ENCODE measurements at places on chromosomes 12 and 14. TPM values are rescaled to one million over a fixed set of nuclear protein-coding genes. Genes with fewer than 3 reads are reported as not detected.

- H3K4me3 ChIP-seq = no peak overlapping the region
- H3K4me1 ChIP-seq = peaks cover 12% of the 10 kb centered on the region
- no peaks in the 10 kb centered on the region for H3K36me3 ChIP-seq
- peaks cover 43% of the 10 kb centered on the region for H3K27me3 ChIP-seq
- DNase-seq = no peak
- H3K27ac ChIP-seq = no peak overlapping the region
Measured at GRCh38 chr14:99262977-99263448, 9.0 kb downstream of the BCL11B start.

DNA sequence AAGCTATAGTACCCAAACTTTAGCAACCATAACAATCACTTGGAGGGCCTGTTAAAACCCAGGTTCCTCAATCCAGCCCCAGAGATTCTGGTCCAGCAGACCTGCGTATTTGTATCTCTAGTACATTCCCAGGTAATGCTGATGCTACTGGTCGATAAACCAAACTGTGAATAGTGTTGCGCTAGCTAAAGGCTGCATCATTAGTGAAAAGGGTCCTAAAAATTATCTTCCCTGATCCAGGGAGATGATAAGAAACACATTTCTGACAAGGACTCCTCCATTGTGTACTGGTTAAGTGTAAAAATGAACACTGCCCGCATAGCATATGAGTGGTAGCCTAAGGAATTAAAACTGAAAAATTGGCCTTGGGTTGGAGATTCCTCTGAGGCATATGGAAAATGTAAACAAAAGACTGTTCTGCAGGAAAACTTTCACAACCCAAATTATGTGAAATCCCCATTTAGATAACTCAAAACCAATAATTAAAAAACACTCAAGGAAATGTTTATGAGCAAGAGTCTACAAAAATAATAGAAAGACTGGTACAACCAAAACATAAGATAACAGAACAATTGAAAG is 322.7 kb downstream of the CEP128 start:
- H3K36me3 ChIP-seq = no peaks in the 10 kb centered on the region
- H3K4me1 ChIP-seq = no peaks in the 10 kb centered on the region
- no peak for DNase-seq
- no peak overlapping the region for H3K4me3 ChIP-seq
- no peak overlapping the region for H3K27ac ChIP-seq

DNA sequence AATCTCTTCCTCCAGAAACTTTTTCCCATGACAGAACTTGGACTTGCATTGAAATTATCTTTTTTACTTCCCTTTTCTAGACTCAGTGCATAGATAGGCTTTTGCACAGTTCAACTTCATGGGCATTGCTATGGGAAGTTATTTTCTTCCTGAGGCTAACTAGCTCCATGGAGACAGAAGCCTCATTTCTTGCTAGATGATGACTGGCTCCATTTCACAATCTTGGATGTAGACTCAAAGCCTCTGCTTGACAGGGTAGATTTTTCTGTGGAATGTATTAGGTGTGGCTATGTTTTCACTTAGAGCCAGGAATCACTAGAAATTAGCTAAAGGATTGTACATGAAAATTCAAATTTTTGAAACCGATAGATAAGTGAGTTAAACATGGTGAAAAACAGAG is 884.1 kb upstream of the MGAT4C start:
- no peak for DNase-seq
- H3K27me3 ChIP-seq = no peaks in the 10 kb centered on the region
- H3K27ac ChIP-seq = no peak overlapping the region
- no peaks in the 10 kb centered on the region for H3K4me1 ChIP-seq

DNA sequence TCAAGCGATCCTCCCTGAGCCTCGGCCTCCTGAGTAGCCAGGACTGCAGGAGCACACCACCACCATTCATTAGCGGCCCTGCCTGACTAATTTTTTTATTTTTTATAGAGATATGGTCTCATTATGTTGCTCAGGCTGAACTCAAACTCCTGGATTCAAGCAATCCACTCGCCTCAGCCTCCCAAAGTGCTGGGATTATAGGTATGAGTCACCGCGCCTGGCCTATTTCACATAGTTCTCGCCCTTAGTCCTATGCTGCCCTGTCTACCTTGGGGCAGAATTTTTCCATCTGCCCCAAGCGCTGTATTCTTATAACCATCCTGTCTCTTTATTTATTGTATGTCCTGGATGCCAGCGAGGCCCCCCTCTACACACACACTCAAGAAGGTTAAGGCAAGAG is 50.9 kb upstream of the BCL2L14 start:
- H3K36me3 ChIP-seq = no peaks in the 10 kb centered on the region
- H3K27me3 ChIP-seq = no peaks in the 10 kb centered on the region
- H3K27ac ChIP-seq = no peak overlapping the region
- no peak for DNase-seq

SDR9C7 gene
- polyA plus RNA-seq = 0.03 TPM

DNA sequence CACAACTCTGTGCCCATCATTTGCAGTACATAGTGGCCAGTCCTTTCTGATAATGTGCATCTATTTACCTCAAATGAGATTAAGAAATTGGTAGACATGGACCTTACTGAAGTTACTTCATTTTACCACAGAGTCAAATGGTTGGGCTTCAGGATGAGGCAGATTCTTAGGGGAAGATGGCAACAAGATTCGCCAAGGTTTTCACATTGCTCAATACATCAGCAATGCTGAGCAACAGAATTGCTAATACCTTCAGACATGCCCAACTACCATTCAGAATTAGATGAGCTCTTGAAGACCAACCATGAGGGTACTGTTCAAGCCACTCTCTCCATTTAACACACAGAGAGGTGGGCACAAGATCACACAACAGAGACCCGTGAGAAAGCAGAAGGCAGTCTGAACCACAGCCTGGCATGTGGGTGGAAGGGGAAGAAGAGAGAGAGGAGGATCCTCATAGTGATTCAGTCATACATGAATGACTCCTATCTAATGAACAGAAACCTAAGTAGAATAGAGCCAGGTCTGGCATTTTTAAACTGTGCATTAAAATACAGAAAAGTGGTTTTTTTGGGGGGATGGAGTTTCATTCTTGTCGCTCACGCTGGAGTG is 28.5 kb downstream of the CPM start:
- no peaks in the 10 kb centered on the region for H3K27me3 ChIP-seq
- H3K27ac ChIP-seq = no peak overlapping the region
- H3K36me3 ChIP-seq = no peaks in the 10 kb centered on the region
- DNase-seq = no peak

GRCh38 chr12:130639476-130640424 is 76.3 kb downstream of the RIMBP2 start:
- no peak overlapping the region for H3K4me3 ChIP-seq
- H3K27ac ChIP-seq = no peak overlapping the region
- no peaks in the 10 kb centered on the region for H3K36me3 ChIP-seq
- DNase-seq = no peak
- no peaks in the 10 kb centered on the region for H3K4me1 ChIP-seq
- no peaks in the 10 kb centered on the region for H3K27me3 ChIP-seq

DNA sequence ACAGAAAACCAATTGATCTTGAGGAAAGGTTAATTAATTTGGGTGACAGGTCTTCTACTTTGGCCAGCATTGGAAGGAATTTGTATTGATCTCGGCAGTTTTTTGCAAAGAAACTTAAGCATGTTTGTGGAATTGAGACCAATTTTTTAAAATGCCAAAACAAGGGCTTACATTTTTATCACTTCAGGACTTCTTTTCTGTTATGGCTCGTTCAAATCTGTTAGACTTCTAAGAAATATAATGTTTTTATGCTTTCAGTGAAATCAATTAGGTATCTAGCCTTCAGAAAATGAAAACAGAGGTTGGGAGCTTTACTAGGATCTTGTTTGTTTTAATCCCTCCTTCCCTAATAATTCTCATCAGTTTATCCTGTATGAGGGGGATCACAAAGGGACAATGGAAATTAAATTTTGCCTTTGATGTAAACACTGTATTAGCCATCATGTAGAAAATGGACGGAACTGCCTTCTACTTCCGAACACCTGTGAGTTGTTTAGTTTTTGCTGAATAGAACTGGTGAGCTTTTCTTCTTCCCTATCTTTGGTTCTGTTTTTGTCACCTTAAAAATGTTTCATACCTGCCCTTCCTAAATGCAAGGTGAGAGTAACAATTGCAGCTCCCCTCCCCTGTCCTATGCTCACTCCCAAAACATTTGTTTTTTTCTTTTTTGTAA is 7.8 kb downstream of the FOXA1 start:
- peak overlapping the region; percentile 77 for H3K4me3 ChIP-seq
- H3K27ac ChIP-seq = peak overlapping the region; percentile 97
- peaks cover 4% of the 10 kb centered on the region for H3K36me3 ChIP-seq

CCDC60 gene
- 0.01 TPM for polyA plus RNA-seq

FBXO33 gene
- polyA plus RNA-seq = 9.0 TPM

- peak overlapping the region; percentile 82 for H3K4me3 ChIP-seq
- peaks cover 14% of the 10 kb centered on the region for H3K4me1 ChIP-seq
- H3K36me3 ChIP-seq = no peaks in the 10 kb centered on the region
- peak overlapping the region; percentile 97 for H3K27ac ChIP-seq
- no peaks in the 10 kb centered on the region for H3K27me3 ChIP-seq
Measured at GRCh38 chr12:46382408-46382963, 9.9 kb upstream of the SLC38A2 start.

- H3K27me3 ChIP-seq = no peaks in the 10 kb centered on the region
- H3K4me3 ChIP-seq = peak overlapping the region; percentile 42
- H3K27ac ChIP-seq = peak overlapping the region; percentile 96
- H3K4me1 ChIP-seq = peaks cover 73% of the 10 kb centered on the region
- DNase-seq = peak; percentile 61
Measured at GRCh38 chr12:55720894-55721444, 776 bp downstream of the RDH5 start.

GRCh38 chr14:61300754-61301153 is 19.6 kb upstream of the TMEM30B start:
- H3K36me3 ChIP-seq = no peaks in the 10 kb centered on the region
- no peaks in the 10 kb centered on the region for H3K4me1 ChIP-seq
- no peak overlapping the region for H3K4me3 ChIP-seq
- no peak overlapping the region for H3K27ac ChIP-seq

DNA sequence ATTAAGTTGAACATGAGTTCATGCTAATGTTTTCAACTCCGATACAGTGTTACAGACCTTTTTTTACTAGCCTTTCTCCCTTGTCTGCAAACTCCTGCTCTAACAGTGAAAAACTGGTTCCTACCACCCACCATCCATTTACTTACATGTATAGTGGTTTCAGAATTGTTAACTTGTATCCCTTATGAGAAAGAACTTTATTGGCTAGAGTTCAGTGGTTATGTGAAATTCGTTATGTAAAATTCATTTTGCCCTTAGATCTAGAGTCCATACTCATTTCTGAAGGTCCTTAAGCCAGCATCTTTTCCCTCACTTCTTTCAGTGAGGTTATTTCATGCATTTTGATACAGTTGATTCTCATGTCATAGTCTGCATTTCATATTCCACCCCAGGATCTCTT is 51.0 kb downstream of the PRKCH start:
- H3K4me1 ChIP-seq = no peaks in the 10 kb centered on the region
- no peak overlapping the region for H3K27ac ChIP-seq
- no peaks in the 10 kb centered on the region for H3K36me3 ChIP-seq

ETV6 gene
- 14.9 TPM for polyA plus RNA-seq

GRCh38 chr12:80834724-80835123 is 103.0 kb downstream of the LIN7A start:
- no peak overlapping the region for H3K4me3 ChIP-seq
- H3K4me1 ChIP-seq = peaks cover 16% of the 10 kb centered on the region
- H3K27ac ChIP-seq = no peak overlapping the region
- no peak for DNase-seq
- H3K27me3 ChIP-seq = no peaks in the 10 kb centered on the region
- no peaks in the 10 kb centered on the region for H3K36me3 ChIP-seq

GNG2 gene
- 50.6 TPM for polyA plus RNA-seq

- no peak overlapping the region for H3K4me3 ChIP-seq
- H3K27me3 ChIP-seq = no peaks in the 10 kb centered on the region
- H3K36me3 ChIP-seq = peaks cover 75% of the 10 kb centered on the region
- DNase-seq = peak; percentile 29
- H3K4me1 ChIP-seq = peaks cover 3% of the 10 kb centered on the region
Measured at GRCh38 chr12:12979126-12979525, 20.9 kb downstream of the HEBP1 start.

CAPZA3 gene
- 0.04 TPM for polyA plus RNA-seq

DNA sequence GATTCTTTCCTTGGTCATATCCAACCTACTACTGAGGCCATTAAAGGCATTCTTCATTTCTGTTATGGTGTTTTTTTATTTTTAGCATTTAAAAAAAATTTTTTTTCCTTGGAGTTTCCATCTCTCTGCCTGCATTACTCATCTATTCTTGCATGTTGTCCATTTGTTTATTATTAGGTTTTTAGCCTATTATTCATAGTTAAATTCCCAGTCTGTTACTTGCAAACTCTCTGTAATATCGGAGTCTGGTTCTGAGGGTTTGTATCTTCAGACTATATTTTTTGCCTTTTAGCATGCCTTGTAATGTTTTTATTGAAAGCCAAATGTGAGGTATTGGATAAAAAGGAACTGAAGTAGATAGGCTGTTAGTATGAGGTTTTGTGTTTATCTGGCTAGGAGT is 284.3 kb downstream of the FUT8 start:
- H3K27ac ChIP-seq = no peak overlapping the region
- DNase-seq = no peak
- H3K27me3 ChIP-seq = no peaks in the 10 kb centered on the region
- H3K4me1 ChIP-seq = no peaks in the 10 kb centered on the region
- no peak overlapping the region for H3K4me3 ChIP-seq
- H3K36me3 ChIP-seq = no peaks in the 10 kb centered on the region

SERPINA5 gene
- polyA plus RNA-seq = 5.3 TPM

DNA sequence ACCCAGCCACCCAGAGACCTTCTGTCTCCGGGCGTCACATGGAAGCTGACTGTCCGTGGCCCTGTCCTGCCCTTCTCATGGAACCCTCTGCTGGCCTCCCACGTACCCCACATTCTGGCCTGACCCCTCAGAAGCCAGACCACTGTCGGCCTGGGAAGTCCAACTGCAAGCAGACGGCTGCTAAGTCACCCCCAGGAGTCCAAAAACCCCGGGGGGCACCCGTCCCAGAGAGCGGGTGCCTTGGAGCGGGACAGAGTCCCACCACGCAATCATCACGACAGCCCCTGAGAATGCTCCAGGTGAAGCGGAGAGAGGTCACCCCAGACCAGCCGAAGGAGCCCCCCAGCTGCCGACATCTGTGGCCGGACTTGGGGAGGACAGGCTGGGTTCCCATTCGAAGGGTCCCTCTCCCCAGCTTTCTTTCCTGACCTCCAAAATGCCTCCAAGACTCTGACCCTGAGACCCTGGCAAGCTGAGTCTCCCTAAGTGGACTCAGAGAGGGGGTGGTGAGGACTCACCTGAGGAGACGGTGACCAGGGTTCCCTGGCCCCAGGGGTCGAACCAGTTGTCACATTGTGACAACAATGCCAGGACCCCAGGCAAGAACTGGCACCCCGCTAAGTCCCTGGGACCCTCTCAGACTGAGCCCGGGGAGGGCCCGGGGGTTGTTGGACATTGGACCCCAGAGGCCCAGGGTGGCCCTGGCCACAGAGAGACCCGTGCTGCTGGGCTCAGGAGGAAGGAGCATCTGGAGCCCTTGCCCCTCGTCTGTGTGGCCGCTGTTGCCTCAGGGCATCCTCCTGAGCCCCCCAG is 337.1 kb downstream of the TMEM121 start:
- no peak overlapping the region for H3K4me3 ChIP-seq
- H3K27ac ChIP-seq = no peak overlapping the region
- H3K36me3 ChIP-seq = no peaks in the 10 kb centered on the region

TAS2R7 gene
- not detected for polyA plus RNA-seq
